Activated naive CD8-positive, alpha-beta T cell treated with anti-CD3 and anti-CD28 coated beads, Interleukin-2, amount 10 ng/mL, durations not matched to agents 7 days and 5 days (primary cell): ENCODE measurements at places on chromosomes 7 and 10.

DNA sequence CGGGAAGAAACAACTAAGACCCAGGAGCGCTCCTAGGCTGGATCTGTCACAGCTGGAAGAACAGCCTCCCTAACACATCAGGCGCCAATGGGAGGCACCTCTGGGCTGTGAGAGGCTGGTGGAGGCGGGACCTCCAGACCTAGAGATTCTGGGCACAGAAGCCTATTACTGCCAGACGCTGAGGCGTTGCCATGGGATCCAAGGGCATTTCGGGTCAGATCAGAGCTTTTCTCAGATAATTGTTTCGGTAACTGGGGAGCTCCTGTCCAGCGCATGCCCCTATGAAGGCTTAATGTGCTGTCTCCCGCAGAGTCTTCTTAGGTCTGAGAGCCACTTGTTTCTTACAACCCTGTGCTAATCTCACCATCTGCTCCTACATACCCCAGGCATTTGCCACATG lies 339.2 kb downstream of the ZNF716 start:
- no peak for DNase-seq

DNA sequence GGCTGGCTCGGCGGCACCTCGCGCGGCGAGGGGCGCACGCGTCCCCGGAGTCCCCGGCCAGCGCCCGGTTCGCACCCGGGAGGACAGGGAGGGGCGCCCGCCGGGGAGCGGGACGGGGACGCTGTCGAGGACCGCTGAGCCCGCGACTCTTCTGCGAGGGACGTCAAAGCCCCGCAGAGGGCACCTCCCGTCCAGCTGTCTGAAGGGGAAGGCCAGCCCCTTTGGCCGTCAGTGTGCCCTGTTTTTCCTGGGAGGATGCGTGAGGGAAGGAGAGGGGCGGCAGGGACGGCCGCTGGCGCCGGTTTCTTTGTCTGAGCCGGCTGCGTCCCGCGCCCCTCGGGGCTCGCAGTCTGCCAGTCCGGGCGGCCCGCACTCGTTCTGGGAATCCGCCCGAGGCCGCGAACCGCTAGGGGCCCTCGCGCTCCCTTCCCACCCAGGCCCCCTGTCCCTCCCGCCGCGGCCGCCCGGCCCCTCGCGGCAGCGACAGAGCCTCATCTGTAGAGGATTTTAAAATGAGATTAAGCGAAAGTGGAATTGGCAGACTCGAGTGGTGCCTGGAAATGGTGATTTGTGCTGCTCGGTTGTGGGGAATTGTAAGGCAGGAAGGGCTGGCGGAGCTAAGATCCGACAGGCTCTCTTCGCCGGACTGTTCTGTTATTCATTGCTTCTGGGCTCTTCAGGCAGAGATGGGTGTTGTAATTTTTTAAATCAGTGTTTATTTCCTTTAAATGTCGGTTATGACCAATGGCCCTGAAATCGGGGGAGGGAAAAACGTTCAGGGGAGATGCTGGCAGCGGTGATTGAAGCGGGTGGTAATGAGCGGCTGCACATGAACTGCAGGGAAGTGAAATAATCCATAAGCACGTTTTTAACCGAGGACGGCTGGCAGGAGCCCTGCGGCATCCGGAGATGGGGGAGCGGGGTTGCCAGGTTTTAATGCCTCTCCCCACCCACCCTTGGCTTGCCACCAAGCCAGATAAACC lies 618 bp upstream of the RELN start:
- peak; percentile 32 for DNase-seq

- DNase-seq, result no peak
These were observed at the start of gene ENTPD1 for GRCh38 chr10:95756041-95756761. Gene ENTPD1 (plus strand): TSS chr10:95756163. CDS start chr10:95756240, 77 bp downstream.

DNA sequence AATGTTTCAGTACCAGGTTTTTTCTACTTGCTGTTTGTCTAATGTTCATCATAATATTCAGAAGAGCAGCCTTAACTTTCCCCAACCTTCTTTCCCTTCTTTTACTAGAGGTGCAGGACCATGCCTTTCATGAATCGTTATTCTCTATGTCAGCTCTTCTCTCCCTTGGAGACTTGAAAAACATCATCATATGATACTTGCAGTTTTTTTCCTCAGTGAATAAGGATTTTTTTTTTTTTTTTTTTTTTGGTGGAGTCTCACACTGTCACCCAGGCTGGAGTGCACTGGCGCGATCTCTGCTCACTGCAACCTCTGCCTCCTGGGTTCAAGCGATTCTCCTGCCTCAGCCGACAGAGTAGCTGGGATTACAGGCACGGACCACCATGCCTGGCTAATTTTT lies 30.1 kb downstream of the SMNDC1 start:
- DNase-seq, result no peak

- peak; percentile 15 for DNase-seq
These were observed 27.7 kb downstream of the EBF3 start for GRCh38 chr10:129936266-129936922.

DNA sequence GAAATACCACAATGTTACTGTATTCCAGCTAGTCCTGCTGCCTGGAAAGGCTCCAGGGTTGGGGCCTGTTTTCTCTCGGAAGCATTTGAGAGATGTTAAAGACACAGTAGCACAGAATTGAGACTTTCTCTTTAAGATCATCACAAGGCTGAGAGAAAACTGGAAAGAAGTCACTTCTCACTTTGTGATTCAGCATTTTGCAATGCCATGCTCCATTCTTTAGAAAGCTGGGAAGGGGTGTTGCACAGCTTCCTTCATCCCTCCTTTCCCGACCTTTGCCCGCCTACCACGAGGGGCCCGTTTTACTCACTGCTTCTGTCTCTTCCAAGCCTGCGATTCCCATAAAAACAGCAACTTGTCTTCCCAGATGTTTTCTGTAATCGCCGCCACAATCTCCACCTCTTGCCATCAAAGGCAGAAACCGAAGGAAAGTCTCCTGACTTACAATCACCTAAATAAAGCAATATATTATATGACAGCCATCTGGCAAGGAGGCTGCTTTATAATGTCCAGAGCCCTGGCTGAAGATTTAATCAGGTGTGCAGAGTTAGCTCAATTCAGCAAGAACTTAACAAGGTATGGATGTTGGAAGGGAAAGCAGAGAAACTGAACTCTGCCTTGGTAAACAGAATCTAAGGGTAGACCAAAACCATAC lies 18.9 kb downstream of the NOD1 start:
- DNase-seq, result no peak

- DNase-seq, result no peak
These were observed 1250.9 kb downstream of the TYW1 start for GRCh38 chr7:68247571-68247970.

DNA sequence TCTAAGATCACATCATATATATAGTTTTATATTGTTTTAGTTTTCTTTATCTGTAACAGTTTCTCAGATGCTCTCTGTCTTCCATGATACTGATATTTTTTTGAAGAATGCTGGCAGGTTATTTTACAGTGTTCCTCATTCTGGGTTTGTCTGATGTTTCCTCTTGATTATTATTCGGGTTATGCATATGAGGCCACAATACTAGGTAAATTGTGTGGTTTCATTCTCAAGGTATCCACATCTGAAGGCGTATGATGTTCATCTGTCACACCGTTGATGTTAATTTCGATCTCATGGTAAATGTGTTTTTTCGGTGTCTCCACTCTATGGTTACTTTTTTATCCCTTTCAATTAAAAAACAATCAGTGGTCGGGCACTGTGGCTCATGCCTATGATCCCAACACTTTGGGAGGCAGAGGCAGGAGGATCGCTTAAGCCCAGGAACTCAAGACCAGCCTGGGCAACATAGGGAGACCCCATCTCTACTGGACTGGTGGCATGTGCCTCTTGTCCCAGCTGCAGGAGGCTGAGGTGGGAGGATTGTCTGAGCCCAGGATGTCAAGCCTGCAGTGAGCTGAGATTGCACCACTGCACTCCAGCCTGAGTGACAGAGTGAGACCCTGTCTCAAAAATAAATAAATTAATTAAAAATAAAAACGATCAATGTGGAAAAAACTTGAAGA lies 108.9 kb downstream of the TPST1 start:
- no peak for DNase-seq

GRCh38 chr10:125782054-125782453 lies 6.4 kb upstream of the MMP21 start:
- no peak for DNase-seq

DNA sequence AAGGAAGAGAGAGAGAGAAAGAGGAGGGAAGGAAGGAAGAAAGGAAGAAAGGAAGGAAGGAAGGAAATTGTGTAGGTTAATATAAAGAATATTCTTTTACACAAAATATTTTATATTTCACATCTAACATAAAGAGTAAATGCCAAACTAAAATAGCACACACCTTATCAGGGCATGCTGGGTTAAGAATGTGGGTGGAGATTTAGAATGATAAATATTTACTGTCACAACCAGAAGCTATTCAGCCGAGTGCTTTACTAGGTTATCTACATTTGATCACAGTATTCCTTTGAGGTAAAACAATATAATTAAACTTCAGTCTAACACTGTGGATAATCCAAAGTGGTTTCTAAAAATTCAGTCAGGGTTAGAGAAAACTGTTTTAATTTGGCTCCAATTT lies 103.3 kb downstream of the SEMA3A start:
- DNase-seq, result no peak

- no peak for DNase-seq
These were observed 16.7 kb downstream of the ELN start for GRCh38 chr7:74044366-74045350.

GRCh38 chr10:24207781-24208611 lies 942 bp upstream of the KIAA1217 start:
- no peak for DNase-seq

DNA sequence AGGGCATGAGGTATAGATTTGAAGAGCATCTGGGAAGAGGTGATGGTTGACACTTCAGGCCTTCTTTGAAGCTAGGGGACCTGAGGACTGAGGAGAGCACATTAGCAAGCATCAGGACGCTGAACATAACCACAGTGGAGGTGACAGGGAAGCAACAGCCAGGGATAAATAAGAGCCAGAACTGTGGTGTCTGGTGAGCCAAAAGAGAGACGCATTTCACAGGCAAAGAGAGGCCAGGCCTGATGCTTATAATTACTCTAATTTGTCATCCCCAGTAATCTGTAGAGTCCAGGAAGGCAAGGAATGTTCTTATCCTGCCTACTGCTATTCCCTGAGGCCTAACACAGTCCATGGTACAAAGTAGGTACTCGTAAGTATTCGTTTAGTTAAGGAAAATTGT lies 10.4 kb upstream of the FAS start:
- DNase-seq, result no peak

GRCh38 chr10:69416695-69417094 lies at the start of gene TACR2:
Gene TACR2 (minus strand): TSS chr10:69416918. CDS start chr10:69416323, 595 bp downstream.
- DNase-seq, result no peak

DNA sequence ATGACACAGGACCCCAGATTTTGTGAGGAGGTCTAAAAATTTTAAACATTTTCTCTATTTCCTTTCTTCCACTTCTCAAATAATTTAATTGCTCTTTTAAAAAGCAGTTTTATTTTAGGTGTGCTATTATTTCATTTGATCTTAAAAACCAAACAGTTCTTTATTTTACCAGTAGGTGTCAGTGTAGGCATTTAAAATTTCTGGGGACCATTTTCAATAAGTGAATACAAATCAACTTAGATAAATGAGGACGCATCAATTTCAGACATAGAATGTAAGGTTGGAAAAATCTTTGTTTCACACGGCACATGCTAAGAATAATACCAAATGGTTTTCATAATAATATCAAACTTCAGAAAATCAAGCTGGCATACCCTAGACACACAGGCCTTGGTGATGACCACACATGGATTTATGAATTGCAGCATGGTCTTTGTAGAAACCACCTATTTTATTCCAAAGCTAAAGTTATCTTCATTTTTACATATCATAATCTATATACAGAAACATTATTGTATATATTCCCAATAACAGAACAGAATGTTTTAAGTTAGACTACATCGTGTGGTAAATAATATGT lies 127.6 kb upstream of the SLC26A5 start:
- DNase-seq, result no peak

DNA sequence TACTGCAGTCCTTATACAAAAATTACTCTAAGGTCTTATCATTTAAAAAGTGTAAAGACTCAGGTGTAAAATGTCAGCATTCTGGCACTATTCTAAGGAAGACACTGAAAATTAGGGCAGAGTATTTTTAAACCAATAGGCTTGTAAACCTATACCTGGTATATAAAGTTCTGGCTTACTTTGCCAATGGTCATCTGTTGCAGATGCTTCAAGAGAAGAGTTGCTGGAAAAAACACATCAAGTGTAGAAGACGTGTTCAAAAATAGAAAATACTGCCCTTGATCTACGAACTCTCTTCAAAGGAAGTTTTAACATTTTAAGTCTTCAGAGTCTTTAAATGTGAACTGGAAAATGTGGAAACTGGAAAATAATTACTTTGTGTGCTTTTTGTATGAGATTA lies 23.9 kb downstream of the NT5C3A start:
- DNase-seq, result no peak

- DNase-seq, result no peak
These were observed 11.7 kb upstream of the ZNF680 start for GRCh38 chr7:64574540-64575099.

GRCh38 chr7:158865462-158865922 lies 9.1 kb downstream of the DYNC2I1 start:
- no peak for DNase-seq
